ENCODE measurements at places on chromosomes 4 and X.

DNA sequence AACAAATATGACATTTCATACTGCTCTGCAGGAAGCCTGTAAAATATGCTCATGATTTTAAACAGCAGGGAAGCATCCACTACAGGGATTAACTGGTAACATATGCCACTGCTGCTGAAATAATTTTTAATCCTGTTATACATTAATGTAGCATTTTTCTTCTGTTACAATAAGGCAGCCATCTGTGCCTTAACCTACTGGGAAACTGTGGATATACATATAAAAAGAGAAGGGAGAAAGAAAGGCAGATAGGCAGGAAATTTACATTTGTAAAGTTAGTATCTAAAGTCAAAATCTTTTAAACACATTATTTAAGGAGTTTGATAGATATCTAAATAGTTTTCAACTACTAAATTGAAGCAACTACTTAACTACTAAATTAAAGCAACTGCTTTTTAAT lies 514.6 kb upstream of the KLHL4 start:
- DNase-seq = no peak

DNA sequence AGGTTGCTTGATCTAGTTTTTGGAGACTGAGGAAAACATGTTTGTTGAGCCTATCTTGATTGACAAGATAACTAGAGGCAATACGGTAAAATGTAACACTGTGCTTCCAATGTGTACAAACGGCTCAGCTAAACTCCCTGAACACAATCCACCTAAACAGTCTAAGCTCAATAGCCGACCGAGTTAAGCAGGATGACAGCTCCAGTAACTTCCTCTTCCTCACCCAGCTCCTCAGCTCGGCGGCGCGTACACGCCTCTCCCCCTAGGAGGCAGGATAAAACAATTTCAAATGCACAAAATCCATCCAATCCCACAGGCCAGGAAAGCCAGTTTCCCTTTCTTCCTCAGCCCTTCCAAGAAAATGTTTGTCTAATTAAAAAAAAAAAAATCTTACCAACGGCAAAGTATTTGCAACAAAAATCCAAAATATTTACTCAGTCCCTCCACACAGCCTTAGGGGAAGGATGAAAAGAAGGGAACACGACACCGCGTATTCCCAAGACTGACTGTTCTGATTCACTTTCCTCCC lies 1.0 kb downstream of the CNOT6L start:
- peak; percentile 11 for DNase-seq

- no peak for DNase-seq
These were observed 22.6 kb upstream of the TLR7 start for GRCh38 chrX:12844319-12844718.

DNA sequence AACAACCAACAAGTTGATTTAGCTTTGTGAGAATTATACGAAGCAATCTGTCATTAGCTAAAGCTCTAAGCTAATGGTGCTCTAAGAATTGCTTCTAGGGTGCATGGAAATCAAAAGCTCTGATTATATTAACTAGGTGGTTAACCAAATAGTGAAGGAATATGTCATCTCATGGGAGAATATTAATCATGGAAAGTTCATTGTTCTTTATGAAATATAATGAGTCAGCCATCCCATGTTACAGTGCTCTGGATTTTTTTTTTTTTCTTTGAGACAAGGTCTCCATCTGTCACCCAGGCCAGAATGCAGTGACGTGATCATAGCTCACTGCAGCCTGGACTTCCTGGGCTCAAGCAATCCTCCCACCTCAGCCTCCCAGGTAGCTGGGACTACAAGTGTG lies 10.5 kb downstream of the DCAF8L2 start:
- no peak for DNase-seq
